ENCODE measurements at places on chromosomes 12 and 14. TPM values are rescaled to one million over a fixed set of nuclear protein-coding genes. Genes with fewer than 3 reads are reported as not detected.
A peak's percentile ranks its signal among the peaks of the same experiment; 100 is the strongest.

DNA sequence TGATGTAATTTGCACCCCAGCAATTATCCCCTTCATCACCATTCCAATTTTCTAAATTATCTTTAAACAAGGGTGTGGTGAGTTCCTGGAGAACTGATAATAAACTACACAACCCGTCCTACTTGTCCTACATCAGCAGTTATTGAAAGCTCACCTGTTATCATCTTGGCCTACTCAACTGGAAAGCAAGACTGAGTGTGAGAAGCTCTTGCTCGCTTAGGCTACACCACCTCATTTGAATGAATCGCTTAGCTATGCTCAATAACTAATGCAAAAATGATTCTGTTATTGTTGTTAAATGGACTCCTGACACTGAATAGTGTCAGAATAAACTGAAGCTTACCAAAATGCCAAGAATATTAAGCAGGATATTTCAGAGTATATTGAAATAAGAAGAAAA is 115.4 kb upstream of the BTG1 start:
- DNase-seq = no peak

DNA sequence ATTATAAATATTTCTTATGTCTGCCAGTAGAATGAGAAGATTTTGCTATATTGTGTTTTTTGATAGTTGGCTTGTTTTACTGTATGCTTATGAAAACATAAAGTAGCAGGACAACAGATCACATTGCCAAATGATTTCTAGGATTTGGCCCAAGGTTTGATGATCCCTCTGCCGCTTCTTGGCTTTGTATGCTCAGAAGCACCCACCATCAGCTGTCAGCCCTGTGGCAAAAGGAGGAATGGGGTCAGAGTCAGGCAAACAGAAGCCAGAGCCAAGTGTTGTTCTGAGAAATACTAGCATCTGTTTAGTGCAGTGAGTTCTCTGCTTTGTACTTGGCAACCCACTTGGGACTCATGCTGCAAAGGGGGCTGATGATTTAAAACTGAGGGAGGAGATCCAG is 152.2 kb downstream of the PDE3A start:
- no peak for DNase-seq

- DNase-seq = no peak
Observed at GRCh38 chr12:10849425-10849878, at the start of gene PRR4. Gene PRR4 (minus strand): TSS chr12:10849475. CDS start chr12:10849437, 38 bp downstream.

Gene MYF5
- not detected for total RNA-seq

Gene PLA2G1B
- total RNA-seq = not detected

DNA sequence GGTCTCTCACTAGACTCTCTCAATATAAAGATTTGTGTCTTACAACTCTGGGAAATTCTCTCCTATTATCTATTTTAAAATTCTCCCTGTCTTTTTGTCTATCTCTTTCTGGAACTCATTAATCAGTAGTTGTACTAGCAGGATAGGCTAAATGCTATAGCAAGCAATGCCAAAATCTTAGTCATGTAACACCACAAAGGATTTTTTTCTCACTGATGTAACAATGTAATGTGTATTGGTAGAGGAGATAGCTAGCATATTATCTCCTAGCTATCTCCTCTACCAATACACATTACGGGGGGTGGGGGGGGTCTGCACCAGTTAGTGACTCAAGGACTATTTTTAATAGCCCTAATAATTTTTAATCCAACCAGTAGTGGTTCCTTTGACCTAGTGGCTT is 225.4 kb downstream of the KLHL28 start:
- no peak for DNase-seq

Gene BMAL2
- total RNA-seq = 2.4 TPM

DNA sequence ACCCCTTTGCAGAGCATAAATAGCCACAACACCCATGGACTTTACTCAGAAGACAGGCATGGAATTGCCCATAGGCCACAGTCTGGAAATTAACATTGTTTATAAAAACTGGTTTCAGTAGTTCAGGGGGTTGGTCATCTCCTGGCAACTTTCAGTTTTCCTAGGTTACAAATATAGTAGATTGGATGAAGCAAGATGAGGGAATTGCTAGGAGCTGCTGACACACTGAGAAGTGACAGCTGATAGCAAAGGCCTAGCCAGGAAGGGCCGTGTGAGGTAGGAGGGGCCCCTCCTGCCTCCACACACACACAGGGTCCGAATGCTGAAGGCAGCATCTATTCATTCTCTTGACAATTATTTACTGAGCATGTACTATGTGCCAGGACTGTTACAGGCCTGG is 8.3 kb downstream of the GALNT16 start:
- DNase-seq = no peak

- DNase-seq = no peak
Observed at GRCh38 chr14:50812180-50812579, 18.8 kb downstream of the NIN start.

Gene KRT4
- not detected for total RNA-seq

GRCh38 chr14:96252323-96252998 is 3.5 kb upstream of the BDKRB1 start:
- DNase-seq = no peak

DNA sequence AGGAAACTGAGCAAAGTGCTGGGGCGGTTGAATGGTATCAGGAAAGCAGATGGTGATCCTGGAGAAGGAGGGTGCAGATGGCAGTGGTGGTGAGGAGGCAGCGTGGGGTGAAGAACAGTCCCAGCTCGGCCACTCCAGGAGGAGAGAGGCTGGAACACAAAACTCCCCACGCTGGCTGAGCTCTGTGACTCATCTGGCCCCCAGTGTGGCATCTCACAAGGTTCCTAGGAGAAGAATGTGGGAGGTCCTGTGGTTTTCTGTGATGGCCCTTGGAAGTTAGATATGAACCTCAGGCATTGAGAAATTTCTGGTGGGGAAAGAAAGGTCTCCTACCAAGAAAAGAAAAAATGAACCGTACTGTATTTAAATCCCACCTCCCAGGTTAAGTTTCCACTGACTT is 8.0 kb upstream of the NRXN3 start:
- DNase-seq = no peak

DNA sequence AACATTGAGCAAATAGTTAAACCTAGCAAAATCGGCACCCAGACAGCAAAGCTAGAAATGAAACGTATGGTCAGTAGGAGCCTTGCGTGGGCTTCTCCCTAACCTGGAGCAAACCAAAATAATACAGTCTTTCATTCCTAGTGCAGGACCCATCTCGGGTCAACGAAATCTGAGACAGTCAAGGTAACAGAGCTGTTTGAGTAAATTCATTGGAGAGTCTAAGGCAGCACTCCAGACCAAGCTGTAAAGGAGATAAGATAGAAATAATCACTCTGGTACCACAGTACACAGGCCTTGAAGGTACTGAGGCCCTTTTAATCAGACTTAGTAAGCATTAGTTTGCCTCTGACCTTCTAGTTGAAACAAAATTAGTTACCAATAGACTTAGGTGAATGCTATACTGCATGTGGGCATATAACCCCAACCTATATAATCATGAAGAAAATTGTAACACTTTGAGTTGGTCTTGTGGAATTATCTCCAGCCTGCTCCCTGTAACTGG is 54.4 kb upstream of the BICD1 start:
- DNase-seq = no peak

Gene TMEM179
- total RNA-seq = not detected

GRCh38 chr12:51395283-51396230 is 4.4 kb upstream of the GALNT6 start:
- no peak for DNase-seq

DNA sequence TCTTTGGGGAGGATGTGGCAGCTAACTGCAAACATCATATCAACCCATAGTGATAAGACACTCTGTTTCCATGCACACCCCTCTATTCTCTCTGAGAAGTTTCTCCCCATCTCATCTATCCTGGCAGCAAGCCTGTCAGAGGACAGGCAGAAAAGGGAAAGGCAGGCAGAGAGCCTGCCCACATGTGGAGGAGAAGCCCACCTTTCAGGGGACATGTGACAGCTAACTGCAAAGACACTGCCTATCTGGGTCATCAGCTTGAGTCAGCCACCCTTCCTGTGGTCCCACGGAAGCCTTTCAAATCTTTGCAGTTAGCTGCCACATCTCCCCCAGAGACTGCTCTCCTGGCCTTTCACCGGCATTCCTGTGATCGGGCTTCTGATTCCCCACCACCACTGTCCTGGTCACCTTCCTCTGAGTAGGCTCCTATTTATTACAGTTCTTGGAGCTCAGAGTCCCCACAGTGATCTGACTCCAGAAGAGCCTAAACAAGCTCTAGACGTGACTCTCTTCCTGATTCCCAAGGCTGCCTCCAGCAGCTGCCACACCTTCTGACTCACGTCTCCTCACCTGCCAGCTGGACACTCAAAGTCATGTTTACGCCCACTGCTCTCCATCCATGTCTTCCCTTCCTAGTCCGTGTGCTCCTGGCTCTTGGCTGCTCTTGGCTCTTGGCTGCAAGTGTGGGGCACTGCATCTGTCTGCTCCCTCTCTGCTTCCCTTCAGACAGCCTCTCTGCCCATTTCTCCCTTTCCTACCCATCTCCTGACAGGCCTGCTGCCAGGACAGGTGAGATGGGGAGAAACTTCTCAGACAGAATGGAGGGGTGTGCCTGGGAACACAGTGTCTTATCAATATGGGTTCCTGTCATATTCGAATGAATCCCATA is 7.5 kb upstream of the KRT1 start:
- peak; percentile 33 for DNase-seq

Gene AVPR1A
- total RNA-seq = 7.5 TPM

DNA sequence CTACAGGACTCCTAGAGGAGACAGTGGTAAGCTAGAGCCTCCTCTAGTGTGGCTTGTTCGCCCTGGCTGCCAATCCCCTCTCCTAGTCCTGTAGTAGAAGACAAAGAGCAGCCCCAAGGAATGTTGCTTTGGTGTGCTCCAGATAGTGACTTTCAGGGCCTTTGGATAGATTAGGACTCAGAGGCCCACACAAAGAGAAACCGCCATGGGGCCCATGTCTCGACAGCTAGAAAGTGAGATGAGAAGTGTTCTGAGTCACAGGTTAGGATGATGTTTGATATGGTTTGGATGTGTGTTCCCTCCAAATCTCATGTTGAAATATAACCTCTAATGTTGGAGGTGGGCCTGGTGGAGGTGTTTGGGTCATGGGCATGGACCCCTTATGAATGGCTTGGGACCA is 51.8 kb upstream of the JDP2 start:
- no peak for DNase-seq

DNA sequence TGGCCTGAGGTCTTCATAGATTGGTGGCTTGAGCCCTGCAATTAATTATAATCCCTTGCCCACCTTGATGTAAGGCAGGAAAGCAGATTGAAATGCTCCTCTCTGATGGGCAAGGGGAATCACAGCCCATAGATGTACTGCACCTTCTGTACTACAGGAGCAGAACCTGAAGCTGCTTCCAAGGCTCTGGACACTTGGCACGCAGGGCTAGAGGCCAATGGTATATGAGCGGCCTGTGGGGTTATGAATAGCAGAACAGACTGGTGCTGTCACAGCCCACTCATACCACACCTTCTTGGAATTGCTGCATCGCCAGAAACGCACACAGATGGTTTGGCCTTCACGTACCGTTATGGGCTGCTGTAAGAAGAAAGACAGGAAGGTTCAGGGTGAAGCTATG is 1.7 kb upstream of the RBM23 start:
- DNase-seq = no peak

DNA sequence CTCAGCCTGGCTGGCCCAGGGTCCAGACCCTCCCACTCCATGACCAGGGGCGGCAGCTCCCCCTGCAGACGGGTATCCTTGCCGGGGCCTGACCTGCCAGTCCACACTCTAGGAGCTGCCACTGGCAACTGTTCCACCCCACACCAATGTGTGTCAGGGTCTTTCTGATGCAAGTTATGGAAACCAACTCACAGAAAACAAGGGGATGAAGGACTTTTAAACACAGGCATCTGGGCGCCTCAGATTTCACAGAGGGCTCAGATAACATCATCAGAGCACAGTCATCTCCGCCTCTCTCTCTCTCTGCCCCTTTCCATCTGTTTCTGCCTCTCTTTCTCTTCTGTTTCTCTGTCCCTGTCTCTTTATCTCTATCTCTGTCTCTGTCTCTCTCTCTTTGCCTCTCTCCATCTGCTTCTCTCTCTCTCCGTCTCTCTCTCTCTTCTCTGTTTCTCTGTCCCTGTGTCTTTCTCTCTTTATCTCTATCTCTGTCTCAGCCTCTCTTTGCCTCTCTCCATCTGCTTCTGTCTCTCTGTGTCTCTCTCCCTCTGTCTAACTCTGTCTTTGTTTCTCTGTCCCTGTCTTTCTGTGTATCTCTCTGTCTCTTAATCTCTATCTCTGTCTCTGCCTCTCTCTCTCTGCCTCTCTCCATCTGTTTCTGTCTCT is 67.4 kb upstream of the FBRSL1 start:
- DNase-seq = no peak

DNA sequence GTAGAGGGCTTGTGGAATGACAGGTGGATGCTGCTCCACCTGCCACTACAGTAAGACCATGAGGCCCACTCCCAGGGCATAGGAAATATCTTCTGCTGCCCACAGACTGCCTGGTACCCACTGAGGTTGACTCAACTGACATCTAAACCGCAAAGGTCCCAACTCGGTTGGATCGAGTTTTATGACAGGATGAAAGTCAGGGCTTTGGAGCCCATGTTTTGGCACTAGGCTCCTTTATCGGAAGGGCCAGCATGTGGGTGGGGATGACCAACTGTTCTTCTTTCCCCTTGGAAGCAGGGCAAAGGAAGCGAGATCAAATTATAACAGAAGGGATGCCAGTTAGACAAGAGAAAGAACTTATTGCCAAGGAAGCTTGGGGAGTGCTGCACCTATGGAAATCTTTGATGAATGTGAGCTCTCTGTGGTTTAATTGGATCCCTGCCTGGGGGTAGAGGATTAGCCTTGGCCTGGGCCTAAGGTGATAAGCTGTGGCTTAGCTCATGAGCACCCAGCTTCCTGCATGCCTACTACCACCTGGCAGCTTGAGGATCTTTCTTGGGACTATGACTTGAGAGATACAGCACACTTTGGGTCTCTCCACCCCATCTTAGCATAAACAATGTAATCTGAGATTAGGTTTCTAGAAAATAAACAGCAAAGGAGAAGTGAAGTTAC is 121.8 kb downstream of the KCNA5 start:
- no peak for DNase-seq

- no peak for DNase-seq
Observed at GRCh38 chr12:49956663-49957569, 4.8 kb upstream of the AQP5 start.

- DNase-seq = no peak
Observed at GRCh38 chr14:83163016-83163415, 1629.4 kb upstream of the SEL1L start.

Gene DPPA3
- not detected for total RNA-seq

DNA sequence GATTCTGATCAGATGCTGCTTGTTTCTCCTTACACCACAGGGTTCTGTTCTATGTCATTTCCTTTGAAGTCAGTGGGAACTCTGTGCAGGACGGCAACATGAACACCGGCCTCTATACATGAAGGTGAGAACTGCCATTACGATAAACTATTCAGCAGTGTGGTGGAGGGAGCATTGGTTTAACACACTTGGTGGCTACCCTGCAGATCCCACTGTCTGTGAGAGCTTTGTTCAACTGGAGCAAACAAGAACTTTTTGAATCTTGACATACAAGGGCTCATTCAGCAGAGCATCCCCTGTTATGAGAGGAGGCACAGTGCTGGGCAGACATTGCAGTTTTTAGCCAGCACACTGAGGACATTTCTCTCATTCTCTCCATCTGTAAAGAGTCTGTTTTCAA is 10.7 kb upstream of the FRS2 start:
- DNase-seq = no peak

Gene ERH
- total RNA-seq = 69.0 TPM
